Panc1 (cell line): ENCODE measurements at places on chromosomes 3 and 15.

GRCh38 chr15:82852941-82853561, 43.6 kb downstream of the WHAMM start:
- no peak for DNase-seq
- H3K4me3 ChIP-seq: no peak overlapping the region
- no peaks in the 10 kb centered on the region for H3K27me3 ChIP-seq
- no peak overlapping the region for H3K27ac ChIP-seq
- H3K4me1 ChIP-seq: no peaks in the 10 kb centered on the region
- H3K36me3 ChIP-seq: no peaks in the 10 kb centered on the region

DNA sequence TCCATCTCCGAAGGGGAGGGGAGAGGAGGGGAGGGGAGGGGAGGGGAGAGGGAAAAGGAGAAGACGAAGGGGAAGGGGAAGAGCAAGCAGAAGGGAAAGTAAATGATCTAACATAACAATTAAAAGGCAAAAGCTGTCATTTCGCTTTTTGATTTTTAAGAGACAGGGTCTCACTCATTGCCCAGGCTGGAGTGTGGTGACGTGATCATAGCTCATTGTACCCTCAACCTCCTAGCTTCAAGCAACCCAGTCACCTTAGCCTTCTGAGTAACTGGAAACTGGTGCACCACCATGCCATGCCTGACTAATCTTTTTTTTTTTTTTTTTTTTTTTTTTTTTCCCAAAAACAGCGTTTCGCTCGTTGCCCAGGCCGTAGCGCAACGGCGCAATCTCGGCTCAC, 22.6 kb downstream of the ADAM10 start:
- H3K4me3 ChIP-seq: no peak overlapping the region
- H3K4me1 ChIP-seq: no peaks in the 10 kb centered on the region
- no peaks in the 10 kb centered on the region for H3K36me3 ChIP-seq
- H3K27me3 ChIP-seq: no peaks in the 10 kb centered on the region

GRCh38 chr15:74453925-74454763, 6.8 kb downstream of the UBL7 start:
- H3K4me3 ChIP-seq: no peak overlapping the region
- peaks cover 6% of the 10 kb centered on the region; the same call in 1 of the 2 replicates for H3K36me3 ChIP-seq
- DNase-seq: no peak
- no peaks in the 10 kb centered on the region for H3K27me3 ChIP-seq
- no peak overlapping the region for H3K27ac ChIP-seq
- no peaks in the 10 kb centered on the region for H3K4me1 ChIP-seq

DNA sequence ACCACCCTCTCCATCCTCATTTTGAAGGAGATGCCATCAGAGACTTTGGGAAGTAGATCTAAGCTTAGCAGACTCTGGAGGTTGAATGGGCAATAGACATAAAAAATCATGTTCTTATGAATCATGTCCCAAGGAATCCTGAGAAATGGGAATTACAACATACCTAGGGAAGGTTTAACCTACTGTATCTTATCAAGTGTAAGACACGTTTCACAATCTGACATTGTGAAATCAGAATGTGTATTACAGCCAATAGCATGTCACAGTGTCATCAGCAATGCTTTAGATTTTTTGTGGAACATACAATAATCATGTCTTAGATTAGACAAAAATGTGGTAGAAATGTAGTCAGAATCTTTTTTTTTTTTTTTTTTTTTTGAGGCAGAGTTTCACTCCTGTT, 332.4 kb upstream of the TLE3 start:
- peaks cover 38% of the 10 kb centered on the region for H3K4me1 ChIP-seq
- H3K4me3 ChIP-seq: no peak overlapping the region
- no peaks in the 10 kb centered on the region for H3K36me3 ChIP-seq
- no peaks in the 10 kb centered on the region for H3K27me3 ChIP-seq
- no peak for DNase-seq

DNA sequence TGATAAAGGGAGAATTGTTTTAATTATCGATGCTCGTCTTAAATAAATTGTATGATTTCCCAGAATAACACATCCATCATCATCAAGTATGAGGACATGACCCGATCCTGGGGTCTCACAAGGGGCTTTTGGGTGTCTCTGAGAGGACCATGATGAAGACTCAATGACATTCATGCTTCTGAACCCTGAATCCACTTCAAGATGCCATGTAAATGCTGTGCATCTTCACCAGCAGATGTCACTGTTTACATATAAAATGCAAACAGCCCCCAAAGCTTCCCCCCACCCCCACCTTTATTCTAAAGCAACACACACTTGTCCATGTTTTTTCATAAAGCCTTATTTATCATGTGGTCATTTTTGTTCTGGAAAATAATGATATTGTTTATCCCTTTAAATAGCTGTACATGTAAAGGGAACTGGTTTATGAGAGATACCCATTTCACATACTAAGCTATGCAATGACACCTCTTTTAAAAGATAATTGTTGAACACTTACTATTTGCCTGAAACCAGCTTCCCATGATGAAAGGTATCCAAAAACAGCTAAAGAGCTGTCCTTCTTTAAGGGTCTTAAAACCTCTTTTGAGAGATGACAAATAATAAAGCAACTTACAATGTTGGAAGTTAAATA, 69.7 kb upstream of the UBE3A start:
- H3K27ac ChIP-seq: no peak overlapping the region
- H3K27me3 ChIP-seq: no peaks in the 10 kb centered on the region
- no peaks in the 10 kb centered on the region for H3K36me3 ChIP-seq
- no peak overlapping the region for H3K4me3 ChIP-seq

- H3K36me3 ChIP-seq: no peaks in the 10 kb centered on the region
- H3K27ac ChIP-seq: peak overlapping the region; percentile 92
- no peak overlapping the region for H3K4me3 ChIP-seq
- H3K27me3 ChIP-seq: no peaks in the 10 kb centered on the region
- no peak for DNase-seq
- peaks cover 59% of the 10 kb centered on the region for H3K4me1 ChIP-seq
Observed at GRCh38 chr3:5019411-5020241, 40.4 kb downstream of the BHLHE40 start.

DNA sequence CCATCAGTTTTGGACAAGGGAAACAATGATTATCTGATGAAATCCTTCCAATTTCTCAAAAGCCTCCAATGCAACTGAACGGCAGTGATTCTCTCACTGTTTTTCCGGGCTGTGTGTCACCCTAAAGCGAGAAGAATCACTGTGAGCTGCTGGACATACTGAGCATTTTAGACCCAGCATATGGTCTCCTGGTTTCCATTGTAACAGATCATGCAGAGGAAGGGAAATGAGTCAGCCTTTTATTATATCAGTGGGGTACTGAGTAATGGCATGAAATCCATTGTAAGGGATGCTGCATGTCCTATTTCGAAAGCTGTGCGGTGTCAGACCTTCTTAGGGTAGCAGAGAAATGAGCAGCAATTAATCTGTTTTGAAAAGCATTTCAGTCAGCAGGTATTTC, 287.1 kb downstream of the IL5RA start:
- no peaks in the 10 kb centered on the region for H3K4me1 ChIP-seq
- H3K4me3 ChIP-seq: no peak overlapping the region
- no peak overlapping the region for H3K27ac ChIP-seq
- no peaks in the 10 kb centered on the region for H3K27me3 ChIP-seq

- H3K27me3 ChIP-seq: no peaks in the 10 kb centered on the region
- no peaks in the 10 kb centered on the region for H3K36me3 ChIP-seq
- no peak for DNase-seq
- H3K27ac ChIP-seq: no peak overlapping the region
Observed at GRCh38 chr15:76330080-76330680, 6.4 kb upstream of the ISL2 start.

DNA sequence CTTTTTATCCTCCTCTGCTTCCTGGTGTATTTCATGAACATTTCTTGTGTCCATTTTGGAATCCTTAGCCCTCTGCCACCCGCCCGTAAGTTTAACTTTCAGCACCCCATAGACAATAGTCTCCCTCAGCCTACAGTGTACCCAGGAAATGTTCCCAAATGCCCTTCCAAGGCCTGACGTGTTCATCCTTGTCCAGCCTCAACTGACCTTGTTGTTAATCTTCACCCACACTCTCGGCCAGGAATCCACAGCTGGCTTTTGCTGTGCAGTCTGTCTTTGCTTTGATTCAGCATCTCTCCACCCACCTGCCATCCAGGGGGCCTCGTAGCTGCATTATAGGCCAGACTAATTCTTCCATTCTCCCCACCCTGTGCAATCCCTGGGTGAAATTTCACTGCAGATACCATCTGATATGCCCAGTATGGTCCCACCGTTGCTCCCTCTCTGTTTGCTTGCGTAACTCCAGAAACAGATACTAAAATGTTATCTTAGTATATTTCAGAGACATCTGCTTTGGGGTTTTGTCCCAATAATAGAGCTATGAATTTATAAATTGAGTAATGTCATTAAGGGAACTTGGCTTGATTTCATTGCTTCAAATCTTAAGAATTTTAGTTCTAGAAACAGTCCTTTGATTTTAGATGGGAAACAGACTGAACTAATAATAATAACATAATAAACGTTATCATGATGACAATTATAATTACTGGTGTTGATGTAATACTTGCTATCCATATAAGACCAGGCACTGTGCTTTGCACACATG, 16.6 kb downstream of the GUCA1C start:
- H3K4me1 ChIP-seq: no peaks in the 10 kb centered on the region
- no peak overlapping the region for H3K4me3 ChIP-seq
- H3K27ac ChIP-seq: no peak overlapping the region

DNA sequence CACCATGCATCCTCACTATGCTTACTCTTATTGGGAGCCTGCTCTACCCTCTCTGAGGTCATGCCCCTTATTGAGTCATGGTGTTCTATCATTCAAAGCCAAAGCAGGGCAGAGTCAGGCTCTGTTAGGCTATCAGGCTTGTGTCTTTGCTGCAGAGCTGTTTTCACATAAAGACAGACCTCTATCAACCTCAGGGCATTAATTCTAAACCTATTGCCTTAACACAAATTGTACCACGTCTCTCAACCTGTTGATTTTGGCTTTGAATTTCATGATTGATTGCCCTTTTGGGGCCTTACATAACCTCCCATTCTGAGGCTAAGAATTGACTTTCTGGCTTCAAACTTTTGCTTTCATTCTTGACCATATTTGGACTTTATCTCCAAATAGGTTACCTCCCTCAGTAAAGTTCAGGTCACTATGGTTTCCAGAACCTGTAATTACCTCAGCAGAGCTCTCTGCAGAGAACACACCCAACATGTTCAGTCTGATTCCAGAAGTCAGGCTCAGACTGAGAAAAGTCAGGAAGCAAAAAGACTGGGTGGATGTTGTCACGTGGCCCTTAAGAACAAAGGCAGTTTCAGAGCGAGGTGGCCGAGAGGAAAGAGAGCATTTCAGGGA, 221.4 kb upstream of the NANOGP8 start:
- H3K36me3 ChIP-seq: no peaks in the 10 kb centered on the region
- H3K27me3 ChIP-seq: no peaks in the 10 kb centered on the region
- H3K4me1 ChIP-seq: peaks cover 10% of the 10 kb centered on the region
- H3K27ac ChIP-seq: peak overlapping the region; percentile 67

- peaks cover 10% of the 10 kb centered on the region for H3K4me1 ChIP-seq
- peak overlapping the region; percentile 69 for H3K4me3 ChIP-seq
- H3K27me3 ChIP-seq: no peaks in the 10 kb centered on the region
- H3K36me3 ChIP-seq: no peaks in the 10 kb centered on the region; the same call in 1 of the 2 replicates
- H3K27ac ChIP-seq: peak overlapping the region; percentile 91
Observed at GRCh38 chr15:58987036-58987435, 427 bp upstream of the RNF111 start.

DNA sequence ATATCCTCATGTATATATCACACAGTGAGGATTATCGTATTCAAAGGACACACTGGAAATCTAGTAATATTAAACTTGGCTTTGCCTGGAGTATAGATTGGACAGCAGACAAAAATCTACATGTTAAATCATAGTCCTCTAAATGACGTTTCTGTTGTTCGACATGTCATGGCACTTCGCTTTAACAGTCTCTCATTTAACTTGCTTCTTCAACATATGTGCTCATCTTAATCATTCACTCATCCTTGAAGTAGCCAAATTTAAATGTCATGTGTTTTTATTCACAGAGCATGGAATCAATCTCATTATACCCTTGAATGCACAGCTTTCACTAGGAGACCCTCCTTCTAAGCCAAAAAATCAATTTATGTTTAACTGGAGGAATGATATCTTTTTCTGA, 417.0 kb upstream of the CNTN6 start:
- no peaks in the 10 kb centered on the region for H3K36me3 ChIP-seq
- H3K4me3 ChIP-seq: no peak overlapping the region
- DNase-seq: no peak
- no peak overlapping the region for H3K27ac ChIP-seq
- no peaks in the 10 kb centered on the region for H3K27me3 ChIP-seq
- no peaks in the 10 kb centered on the region for H3K4me1 ChIP-seq

- no peak overlapping the region for H3K4me3 ChIP-seq
- H3K4me1 ChIP-seq: no peaks in the 10 kb centered on the region
- no peak for DNase-seq
- no peak overlapping the region for H3K27ac ChIP-seq
Observed at GRCh38 chr15:85621094-85621493, 173.6 kb downstream of the KLHL25 start.

DNA sequence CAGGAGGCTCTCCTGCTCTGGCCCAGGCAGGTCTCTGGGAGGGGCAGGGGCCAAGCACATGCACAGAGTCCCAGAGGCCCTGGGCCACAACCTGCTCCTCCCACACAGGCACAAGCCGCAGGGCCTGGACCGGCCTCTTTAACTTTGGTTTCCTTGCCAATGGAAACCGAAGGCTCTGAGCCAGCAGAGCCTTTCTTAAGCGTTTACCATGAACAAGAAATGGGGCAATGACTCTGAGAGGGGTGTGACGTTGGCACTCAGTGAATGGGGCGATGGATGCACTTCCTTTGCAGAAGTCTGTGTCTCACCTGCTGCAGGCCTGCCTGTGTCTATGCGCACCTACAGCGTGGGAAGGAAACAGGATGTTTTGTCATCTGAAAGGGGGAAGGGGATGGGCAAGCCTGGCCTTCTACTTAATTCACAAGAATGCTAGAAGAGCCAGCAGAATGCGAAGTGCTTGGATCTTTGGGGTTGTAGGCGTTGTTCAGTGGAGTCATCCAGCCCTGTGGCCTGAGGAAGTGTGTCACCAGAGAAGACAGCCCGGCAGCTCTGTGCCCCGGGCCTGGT, 41.8 kb downstream of the IFT122 start:
- H3K27me3 ChIP-seq: no peaks in the 10 kb centered on the region
- H3K4me1 ChIP-seq: no peaks in the 10 kb centered on the region
- H3K27ac ChIP-seq: no peak overlapping the region
- no peak overlapping the region for H3K4me3 ChIP-seq
- H3K36me3 ChIP-seq: peaks cover 3% of the 10 kb centered on the region; the same call in 1 of the 2 replicates
- DNase-seq: no peak

GRCh38 chr3:180073561-180073960, 36.8 kb upstream of the PEX5L start:
- H3K36me3 ChIP-seq: no peaks in the 10 kb centered on the region
- no peak for DNase-seq
- no peaks in the 10 kb centered on the region for H3K27me3 ChIP-seq
- no peaks in the 10 kb centered on the region for H3K4me1 ChIP-seq
- H3K4me3 ChIP-seq: no peak overlapping the region
- H3K27ac ChIP-seq: no peak overlapping the region
